ENCODE measurements at places on chromosomes 12 and 14. TPM values are rescaled to one million over a fixed set of nuclear protein-coding genes. Genes with fewer than 3 reads are reported as not detected.

DNA sequence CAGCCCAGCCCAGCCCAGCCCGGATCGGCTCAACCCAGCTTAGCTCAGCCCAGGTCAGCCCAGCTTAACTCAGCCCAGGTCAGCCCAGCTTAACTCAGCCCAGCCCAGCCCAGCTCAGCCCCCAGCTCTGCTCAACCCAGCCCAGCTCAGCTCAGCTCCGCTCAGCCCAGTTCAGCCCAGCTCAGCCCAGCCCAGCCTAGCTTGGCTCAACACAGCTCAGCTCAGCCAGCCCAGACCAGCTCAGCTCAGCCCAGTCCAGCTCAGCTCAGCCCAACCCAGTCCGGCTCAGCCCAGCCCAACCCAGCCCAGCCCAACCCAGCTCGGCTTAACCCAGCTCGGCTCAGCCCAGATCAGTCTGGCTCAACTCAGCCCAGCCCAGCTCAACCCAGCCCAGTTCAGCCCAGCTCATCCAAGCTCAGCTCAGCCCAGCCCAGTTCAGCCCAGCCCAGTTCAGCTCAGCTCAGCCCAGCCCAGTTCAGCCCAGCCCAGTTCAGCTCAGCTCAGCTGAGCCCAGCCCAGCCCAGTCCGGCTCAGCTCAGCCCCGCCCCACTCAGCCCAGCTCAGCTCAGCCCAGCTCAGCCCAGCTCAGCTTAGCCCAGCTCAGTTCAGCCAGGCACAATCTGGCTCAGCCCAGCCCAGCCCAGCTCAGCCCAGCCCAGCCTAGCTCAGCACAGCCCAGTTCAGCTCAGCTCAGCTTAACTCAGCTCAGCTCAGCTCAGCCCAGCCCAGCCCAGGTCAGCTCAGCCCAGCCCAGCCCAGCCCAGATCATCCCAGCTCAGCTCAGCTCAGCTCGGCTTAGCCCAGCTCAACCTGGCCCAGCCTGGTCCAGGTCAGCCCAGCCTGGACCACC is 331.7 kb downstream of the TMEM121 start:
- peak; percentile 17 for DNase-seq
- H3K27me3 ChIP-seq, result no peaks in the 10 kb centered on the region
- H3K4me3 ChIP-seq, result no peak overlapping the region
- peak overlapping the region; percentile 30 for H3K27ac ChIP-seq

GRCh38 chr14:96748362-96748761 is 48.8 kb upstream of the VRK1 start:
- H3K27me3 ChIP-seq, result no peaks in the 10 kb centered on the region
- DNase-seq, result no peak
- no peaks in the 10 kb centered on the region for H3K36me3 ChIP-seq
- H3K4me3 ChIP-seq, result no peak overlapping the region
- H3K4me1 ChIP-seq, result no peaks in the 10 kb centered on the region

DNA sequence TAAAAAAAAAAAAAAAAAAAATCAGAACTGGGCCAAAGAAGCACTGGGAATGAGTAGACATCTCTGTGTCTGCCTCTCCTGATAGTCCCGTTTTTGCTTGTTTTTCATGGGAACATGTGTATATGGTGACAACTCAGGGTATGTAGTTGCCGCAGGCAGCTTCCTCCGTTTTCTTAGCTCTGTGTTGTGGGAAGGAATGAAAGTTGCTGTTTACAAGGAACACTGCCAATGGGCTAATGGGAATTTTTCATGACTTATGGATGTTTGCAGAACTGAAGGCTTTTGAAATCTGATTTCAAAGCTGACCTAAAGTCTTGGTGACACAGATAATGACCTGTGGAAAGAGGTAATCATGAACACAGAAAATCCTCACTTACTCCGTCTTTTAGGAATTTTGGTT is 146.4 kb upstream of the BTG1 start:
- DNase-seq, result no peak
- no peaks in the 10 kb centered on the region for H3K4me1 ChIP-seq
- no peak overlapping the region for H3K4me3 ChIP-seq
- H3K27ac ChIP-seq, result no peak overlapping the region
- H3K36me3 ChIP-seq, result no peaks in the 10 kb centered on the region

DNA sequence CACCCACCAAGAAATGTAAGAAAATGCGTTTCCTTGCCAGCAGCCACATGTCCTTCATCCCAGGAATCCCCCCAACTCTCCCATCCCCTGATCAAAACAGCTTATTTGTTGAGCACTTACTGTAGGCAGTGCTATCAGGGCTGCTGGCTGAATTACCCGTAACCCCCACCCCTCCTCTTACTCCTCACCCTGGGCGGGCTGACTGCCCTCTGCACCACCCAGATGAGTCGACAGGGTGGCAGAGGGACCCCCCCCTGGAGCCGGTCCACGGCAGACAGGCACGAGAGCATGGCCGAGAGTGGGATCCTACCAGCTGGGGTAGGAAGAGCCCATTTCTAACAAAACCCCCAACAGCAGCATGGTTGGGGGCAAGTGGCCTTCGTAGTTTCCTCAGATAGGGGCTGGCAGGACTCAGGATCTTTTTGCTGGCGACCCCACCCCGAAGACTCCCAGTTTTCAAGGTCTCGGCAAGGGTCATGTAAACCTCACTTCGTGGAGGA is 1.1 kb upstream of the RHOF start:
- H3K4me1 ChIP-seq, result peaks cover 7% of the 10 kb centered on the region
- peak overlapping the region; percentile 100 for H3K27ac ChIP-seq
- peak overlapping the region; percentile 69 for H3K4me3 ChIP-seq
- no peaks in the 10 kb centered on the region for H3K27me3 ChIP-seq
- DNase-seq, result no peak
- peaks cover 12% of the 10 kb centered on the region for H3K36me3 ChIP-seq

DNA sequence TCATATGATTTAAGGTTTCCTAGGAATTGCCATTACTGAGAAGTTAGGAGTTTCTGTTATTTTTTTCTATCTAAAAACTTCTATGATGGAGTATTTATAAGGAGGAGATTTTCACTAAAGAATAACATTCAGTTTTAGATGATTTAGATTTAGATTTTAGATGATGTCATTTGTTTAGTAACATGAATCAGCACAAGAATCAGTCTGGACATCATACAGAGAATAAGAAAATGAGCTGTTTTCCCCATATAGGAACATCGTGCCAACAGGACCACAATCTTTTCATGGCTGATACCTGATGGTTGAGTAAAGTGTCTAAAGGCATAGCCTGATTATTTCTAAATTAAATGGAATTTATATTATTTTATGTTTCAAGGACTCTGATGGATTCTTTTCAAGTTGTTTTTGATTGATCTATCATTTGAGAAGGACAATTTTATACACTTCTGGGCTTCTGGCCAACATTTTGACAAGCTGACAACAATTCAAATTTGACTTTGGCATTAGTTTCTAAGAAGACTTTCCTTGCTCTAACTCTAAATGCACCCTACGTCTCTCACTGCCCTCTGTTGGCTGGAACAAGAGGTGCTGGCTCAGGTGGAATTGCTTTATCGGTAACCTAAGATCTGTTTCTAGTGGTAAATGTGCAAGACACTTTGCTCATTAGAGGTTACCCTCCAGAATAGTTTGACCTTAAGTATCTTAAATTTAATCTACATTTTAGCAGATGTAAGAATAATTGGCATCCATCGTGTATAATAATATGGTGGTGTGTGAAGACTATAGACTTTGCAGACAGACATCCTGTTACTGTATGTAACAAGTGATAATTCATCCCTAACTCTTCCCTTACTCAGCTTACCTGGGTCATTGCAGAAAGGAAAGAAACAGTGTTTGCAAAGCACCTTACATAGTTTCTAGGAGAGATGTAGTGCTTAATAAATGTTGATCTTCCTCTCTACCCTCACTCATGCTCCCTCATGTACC is 42.8 kb upstream of the CPSF6 start:
- no peaks in the 10 kb centered on the region for H3K4me1 ChIP-seq
- no peaks in the 10 kb centered on the region for H3K36me3 ChIP-seq
- no peaks in the 10 kb centered on the region for H3K27me3 ChIP-seq
- no peak overlapping the region for H3K4me3 ChIP-seq
- H3K27ac ChIP-seq, result no peak overlapping the region

DNA sequence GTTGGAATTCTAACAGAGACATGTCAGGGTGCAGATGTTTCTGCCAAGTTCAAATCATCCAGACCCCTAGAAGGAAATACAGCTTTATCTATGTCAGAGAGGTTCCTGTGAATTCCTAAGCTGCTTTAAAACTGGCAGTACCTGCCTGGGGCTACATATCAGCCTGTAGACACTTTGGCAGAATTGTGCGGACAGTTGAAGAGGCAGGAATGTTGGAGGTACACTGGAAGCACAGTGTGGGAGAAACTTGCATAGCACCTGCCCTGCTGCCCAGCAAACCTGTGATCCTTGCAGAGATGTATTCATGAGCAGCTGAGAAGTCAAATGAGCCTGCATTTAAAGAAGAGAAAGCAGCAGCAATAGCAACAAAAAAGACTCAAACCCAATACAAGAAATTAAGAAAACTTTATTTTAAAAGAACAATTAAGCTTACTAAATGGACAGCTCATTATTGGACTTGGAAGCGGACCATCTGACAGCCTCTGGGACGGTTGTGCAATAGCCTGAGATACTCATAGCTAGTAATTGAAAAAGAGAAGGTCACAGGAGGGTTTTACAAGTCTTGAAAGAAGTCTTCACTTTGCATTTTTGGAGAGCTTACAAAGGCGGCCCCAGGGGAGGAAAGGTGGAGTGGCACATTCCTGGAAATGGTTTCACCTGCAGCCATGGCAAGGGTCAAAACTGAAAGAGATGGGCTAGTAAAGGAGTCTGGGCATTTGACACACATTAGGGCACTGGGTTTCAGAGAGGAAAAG is 280.9 kb upstream of the FLRT2 start:
- no peaks in the 10 kb centered on the region for H3K36me3 ChIP-seq
- no peak for DNase-seq
- H3K4me3 ChIP-seq, result no peak overlapping the region
- no peak overlapping the region for H3K27ac ChIP-seq
- no peaks in the 10 kb centered on the region for H3K4me1 ChIP-seq

DNA sequence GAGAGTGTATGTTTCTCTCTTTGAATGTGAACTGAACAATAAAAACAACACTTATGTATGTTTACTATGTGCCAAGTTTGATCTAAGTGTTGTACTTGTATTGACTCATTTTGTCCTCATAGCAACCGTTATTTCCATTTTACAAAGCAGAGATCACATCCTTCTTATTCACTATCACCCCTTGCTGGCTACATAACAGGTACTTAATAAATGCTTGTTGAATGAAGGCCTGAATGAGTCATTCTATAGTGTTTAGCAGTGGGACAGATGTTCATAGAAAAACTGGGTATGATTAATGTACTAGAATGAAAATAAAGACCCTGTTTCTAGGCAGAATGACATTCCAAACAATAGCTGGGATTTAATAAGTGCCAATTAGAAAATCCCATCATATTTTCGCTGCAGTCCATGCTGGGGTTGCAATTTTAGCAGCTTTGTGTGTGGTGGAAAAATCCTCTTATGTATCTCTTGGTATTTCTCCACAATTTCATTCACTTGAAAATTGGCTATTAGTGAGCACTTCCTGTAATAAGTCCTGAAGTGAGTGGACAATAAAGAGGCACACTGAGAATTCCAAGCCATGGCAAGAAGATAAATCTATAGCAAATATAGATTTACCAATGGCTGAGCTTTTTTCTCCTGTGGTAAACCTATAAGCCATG is 86.0 kb downstream of the FAR2 start:
- H3K27me3 ChIP-seq, result no peaks in the 10 kb centered on the region
- no peak for DNase-seq
- H3K36me3 ChIP-seq, result no peaks in the 10 kb centered on the region
- H3K4me1 ChIP-seq, result no peaks in the 10 kb centered on the region
- H3K4me3 ChIP-seq, result no peak overlapping the region

- no peaks in the 10 kb centered on the region for H3K36me3 ChIP-seq
- DNase-seq, result no peak
- no peaks in the 10 kb centered on the region for H3K4me1 ChIP-seq
- H3K27me3 ChIP-seq, result no peaks in the 10 kb centered on the region
- H3K4me3 ChIP-seq, result no peak overlapping the region
These were observed 265.5 kb upstream of the GRIP1 start for GRCh38 chr12:66944365-66944764.

- no peak for DNase-seq
- no peaks in the 10 kb centered on the region for H3K36me3 ChIP-seq
- no peaks in the 10 kb centered on the region for H3K4me1 ChIP-seq
- no peak overlapping the region for H3K4me3 ChIP-seq
These were observed 24.4 kb downstream of the DEGS2 start for GRCh38 chr14:100135073-100135472.

GRCh38 chr14:89129570-89129969 is 287.5 kb downstream of the FOXN3 start:
- no peak overlapping the region for H3K4me3 ChIP-seq
- no peaks in the 10 kb centered on the region for H3K27me3 ChIP-seq
- no peaks in the 10 kb centered on the region for H3K36me3 ChIP-seq
- H3K4me1 ChIP-seq, result no peaks in the 10 kb centered on the region

DNA sequence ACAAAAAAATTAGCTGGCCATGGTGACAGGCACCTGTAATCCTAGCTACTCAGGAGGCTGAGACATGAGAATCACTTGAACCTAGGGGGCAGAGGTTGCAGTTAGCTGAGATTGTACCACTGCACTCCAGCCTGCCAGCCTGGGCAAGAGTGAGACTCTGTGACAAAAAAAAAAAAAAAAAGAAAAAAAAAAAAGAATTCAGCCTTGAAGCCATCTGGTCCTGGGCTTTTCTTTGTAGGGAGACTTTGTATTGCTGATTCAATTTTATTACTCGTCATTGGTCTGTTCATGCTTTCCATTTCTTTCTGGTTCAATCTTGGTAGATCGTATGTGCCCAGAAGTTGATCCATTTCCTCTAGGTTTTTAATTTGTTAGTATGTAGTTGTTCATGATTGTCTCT is 243.1 kb downstream of the RAD51B start:
- H3K27ac ChIP-seq, result no peak overlapping the region
- no peaks in the 10 kb centered on the region for H3K4me1 ChIP-seq
- no peak overlapping the region for H3K4me3 ChIP-seq
- H3K36me3 ChIP-seq, result no peaks in the 10 kb centered on the region
- DNase-seq, result no peak

The GDF3 gene
- total RNA-seq, result not detected

GRCh38 chr12:130098301-130099005 is 63.8 kb upstream of the FZD10 start:
- H3K4me3 ChIP-seq, result no peak overlapping the region
- DNase-seq, result no peak
- H3K4me1 ChIP-seq, result no peaks in the 10 kb centered on the region
- H3K36me3 ChIP-seq, result no peaks in the 10 kb centered on the region
- H3K27me3 ChIP-seq, result no peaks in the 10 kb centered on the region
- H3K27ac ChIP-seq, result no peak overlapping the region

DNA sequence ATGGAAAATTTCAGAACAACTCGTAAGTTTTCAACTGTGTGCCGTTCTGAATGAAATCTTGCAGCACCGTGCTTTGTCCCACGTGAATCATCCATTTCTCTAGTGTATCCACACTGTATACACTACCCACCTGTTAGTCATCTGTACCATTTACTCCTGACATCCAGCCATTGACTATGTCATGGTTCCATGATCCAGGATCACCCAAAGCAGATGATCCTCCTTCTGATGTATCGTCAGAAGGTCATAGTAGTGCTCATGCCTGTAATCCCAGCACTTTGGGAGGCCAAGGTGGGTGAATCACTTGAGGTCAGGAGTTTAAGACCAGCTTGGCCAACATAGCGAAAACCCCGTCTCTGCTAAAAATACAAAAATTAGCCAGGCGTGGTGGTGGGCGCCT is 122.9 kb downstream of the PPHLN1 start:
- H3K27ac ChIP-seq, result no peak overlapping the region
- H3K4me1 ChIP-seq, result no peaks in the 10 kb centered on the region
- DNase-seq, result no peak
- H3K36me3 ChIP-seq, result peaks cover 2% of the 10 kb centered on the region
- no peaks in the 10 kb centered on the region for H3K27me3 ChIP-seq
- H3K4me3 ChIP-seq, result no peak overlapping the region
